ENCODE measurements at places on chromosomes 5 and 9.

DNA sequence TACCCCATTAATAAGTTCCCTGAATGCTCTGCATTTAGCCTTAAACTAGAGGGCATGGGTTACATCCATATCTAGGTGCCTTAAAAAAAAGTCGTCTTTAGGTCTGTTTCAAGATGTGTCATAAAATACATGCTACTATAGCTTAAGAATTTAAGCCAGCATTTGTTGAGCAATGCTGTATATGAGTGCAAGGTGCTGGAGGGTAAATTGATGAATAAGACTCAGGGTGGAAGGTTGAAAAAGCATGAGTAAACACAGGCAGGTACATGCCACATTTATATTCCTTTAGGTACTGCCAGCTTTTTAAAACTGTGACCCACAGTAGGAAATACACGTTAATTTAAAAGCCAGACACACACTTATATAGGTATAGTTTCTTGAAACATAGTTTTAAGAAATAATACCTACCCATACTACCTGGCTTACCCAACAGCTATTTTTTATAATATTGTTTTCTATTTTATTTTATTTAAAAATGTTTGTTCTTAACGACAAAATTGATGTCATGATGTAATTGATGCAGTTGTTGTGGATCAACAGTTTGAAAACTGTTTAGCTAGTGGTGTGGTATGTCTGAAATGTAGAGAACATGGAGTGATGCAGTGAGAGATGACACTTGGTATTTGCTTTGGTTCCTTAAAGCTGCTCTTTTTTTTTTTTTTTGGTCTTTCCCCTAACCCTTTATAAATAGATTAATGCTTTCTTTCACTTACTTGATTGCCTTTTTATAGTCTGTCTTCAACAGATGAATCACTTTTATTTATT lies 3.9 kb downstream of the HMGCR start:
- no peak for DNase-seq

- DNase-seq = no peak
Observed at GRCh38 chr5:138711811-138712210, 41.4 kb upstream of the CTNNA1 start.

GRCh38 chr5:172380301-172380986 lies 73.9 kb downstream of the SH3PXD2B start:
- no peak for DNase-seq

- DNase-seq = no peak
Observed at GRCh38 chr5:127440831-127441230, 76.6 kb upstream of the PRRC1 start.

- no peak for DNase-seq
Observed at GRCh38 chr9:86099701-86100364, 475 bp upstream of the GOLM1 start.

Data from stimulated activated CD8-positive, alpha-beta memory T cell treated with anti-CD3 and anti-CD28 coated beads, Interleukin-15, amount 100 ng/mL, for 24 hours (primary cell).